HFFc6 (cell line): ENCODE measurements at places on chromosomes 7 and 10. TPM values are rescaled to one million over a fixed set of nuclear protein-coding genes. Genes with fewer than 3 reads are reported as not detected.

PRPS1L1 gene
- total RNA-seq, result not detected in 3 replicates

MARCHF5 gene
- total RNA-seq, result 38.0 and 40.2 TPM in 2 replicates

OR2F1 gene
- total RNA-seq, result not detected in 2 replicates

AKR1B1 gene
- 222 to 233 TPM (median 225 TPM) in 3 replicates for total RNA-seq
